T1000 (cell line): ENCODE measurements at places on chromosomes 5 and 9.

GRCh38 chr5:154456540-154456939 is 10.7 kb downstream of the SAP30L start:
- DNase-seq = no peak

DNA sequence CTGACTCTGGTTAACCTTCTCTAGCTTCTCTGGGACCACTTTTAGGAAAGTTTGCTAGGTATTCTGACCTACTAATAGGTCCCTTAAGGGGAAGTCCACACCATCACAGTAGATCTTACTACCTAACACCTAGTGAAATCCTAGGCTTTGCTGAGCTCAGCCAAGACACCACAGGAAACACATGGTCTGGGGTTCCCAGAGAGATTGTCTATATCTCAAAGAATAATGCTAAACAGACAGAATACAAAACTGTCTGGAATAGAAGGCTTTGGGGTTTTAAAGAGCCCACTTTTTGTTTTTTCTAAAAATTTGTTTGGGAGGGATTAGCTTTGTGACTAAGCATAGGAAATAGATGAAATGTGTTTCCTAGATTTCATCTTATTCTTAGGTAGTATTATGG is 395.1 kb downstream of the ARHGEF28 start:
- no peak for DNase-seq

DNA sequence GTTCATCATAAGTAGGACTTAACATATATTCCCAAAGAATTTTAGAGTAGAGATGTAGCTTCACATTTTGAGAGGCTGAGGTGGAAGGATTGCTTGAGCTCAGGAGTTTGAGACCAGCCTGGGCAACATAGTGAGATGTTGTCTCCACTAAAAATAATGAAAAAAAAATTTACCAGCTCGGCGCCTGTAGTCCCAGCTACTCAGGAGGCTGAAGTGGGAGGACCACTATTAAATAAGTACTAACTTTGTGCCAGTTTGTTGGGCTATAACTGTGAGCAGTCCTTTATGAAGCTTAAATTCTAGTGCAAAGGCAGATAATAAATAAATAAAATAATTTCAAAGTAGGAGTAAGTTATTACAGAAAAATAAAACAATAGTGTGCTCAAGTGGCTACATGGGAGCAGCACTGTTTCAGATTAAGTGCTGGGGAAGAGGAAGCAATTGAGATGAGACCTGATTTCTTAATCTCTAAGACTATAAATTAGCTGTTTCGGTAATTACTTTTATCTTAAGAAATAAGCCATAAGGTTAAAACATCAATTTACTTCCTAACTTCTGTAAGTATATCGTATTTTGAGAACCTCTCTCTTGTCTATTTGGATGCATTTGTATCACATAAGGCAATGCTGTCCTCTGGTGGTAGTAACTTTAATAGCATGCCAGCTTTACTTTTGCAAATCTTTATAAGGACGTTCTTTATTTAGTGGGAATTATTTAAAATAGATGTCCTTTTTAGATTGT is 98.9 kb downstream of the CSNK1G3 start:
- DNase-seq = no peak

DNA sequence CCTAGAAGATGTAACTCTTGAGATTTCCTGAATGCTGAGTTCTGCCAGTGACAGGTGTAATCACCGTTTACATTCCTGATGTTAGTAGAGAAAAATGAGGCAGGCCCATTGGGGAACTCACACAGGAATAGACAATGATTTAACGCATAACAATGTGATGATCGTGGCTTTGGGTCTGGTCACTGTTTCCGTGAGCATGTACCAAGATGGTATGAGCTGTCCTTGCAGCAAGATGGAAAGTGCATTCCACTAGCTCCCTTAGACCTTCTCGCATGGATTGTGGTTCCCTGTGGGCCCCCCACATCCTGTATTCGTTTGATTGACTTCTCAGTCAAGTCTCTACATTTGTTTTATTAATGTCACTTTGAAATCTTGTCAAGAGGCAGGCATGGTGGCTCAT is 124.0 kb upstream of the DAP start:
- no peak for DNase-seq

- DNase-seq = no peak
These were observed 428.4 kb upstream of the MPDZ start for GRCh38 chr9:13707612-13708576.
